ENCODE measurements at places on chromosomes 1 and 21.

GRCh38 chr1:245752561-245752960, 597.8 kb downstream of the KIF26B start:
- no peak for DNase-seq

DNA sequence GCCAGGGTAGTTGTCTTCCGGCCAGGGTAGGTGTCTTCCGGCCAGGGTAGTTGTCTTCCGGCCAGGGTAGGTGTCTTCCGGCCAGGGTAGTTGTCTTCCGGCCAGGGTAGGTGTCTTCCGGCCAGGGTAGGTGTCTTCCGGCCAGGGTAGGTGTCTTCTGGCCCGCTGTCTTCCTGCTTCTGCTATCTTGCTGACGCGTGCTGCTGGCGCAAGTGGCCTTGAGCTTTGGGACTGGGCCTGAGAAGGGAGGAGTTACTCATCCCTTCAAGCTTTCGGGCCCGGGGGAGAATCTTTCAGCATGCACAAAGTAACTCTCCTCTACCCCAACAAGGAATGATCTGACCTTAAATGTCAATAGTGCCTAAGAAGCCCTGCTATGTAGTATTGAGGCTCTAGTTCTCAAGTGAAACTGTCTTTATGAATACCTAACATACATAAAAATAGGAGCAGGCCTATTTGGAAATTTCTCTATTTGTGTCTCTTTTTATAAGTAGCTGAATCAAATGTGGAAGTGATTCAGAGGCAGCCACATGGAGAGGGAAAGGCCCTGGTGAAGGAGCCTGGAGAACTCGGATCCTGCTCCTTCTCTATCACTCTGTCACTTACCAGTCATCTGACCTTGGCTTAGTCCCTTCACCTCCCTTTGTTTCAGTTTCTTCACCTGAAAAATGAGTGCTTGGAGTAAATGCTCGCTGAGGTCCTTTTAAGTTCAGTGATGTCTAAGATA, 65.6 kb downstream of the RGL1 start:
- DNase-seq = no peak

- no peak for DNase-seq
Measured at GRCh38 chr1:72063364-72064044, 218.8 kb downstream of the NEGR1 start.

DNA sequence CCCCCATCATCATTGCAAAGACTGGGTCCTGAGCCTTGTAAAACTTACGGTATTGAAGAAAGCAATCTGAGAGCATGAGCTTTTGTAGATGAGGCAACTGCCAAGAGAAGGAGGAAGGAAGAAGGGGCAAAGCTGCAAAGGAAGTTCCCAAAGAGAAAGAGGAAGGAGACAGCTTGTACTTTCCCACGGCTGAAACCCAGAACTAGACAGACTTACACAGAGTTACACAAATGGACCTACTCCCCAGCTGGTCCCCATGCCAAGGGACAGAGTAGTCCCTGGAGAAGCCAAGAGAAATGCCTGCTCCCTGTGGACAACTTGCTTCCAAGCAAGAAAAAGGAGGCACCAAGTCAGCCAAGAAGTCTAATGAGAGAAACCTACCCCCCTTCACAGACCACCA, 22.6 kb downstream of the SLC5A9 start:
- no peak for DNase-seq

- DNase-seq = no peak
Measured at GRCh38 chr1:22868331-22868730, 104.3 kb downstream of the LACTBL1 start.

GRCh38 chr1:207806531-207807325, 54.9 kb downstream of the CD46 start:
- no peak for DNase-seq

DNA sequence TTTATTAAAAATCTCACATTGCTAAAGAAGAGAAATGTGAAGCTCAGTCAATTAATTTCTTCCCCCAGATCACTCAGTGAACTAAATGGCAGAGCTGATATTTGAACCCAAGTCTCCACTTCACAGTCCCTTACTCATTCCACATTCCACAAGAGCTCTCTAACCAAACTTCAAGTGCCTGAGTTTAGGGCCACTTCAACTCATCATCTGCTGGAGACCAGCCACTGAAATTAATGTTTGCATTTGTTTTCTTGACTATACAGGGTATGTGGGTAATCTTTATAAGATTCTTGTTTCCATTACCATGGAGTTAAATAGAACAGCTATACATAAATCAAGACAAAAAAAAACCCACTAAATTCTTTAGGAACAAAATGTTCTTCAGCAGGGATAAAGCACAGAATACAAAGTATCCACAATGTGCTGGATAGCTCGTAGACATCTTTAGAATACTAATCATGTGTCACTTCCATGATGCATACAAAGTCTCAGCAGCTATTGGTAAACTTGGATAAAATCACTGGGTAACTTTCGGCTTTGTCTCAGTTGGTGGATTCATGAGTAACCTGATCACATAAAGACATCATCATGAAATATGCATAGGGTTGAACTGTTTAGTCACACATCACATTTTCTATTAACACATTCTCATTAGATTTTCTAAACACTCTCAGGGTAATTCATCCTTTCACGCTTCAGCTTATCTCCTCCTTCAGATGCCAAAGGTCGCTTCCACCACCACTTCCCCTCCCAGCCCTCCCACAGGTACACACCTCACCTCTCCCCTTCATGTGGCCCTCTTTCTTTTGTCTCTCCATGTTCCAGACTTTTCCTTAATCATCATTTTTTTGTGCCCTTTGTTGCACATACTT, 89.8 kb downstream of the LRRC53 start:
- DNase-seq = no peak

- no peak for DNase-seq
Measured at GRCh38 chr21:36973986-36974850, 7.7 kb upstream of the HLCS start.

GRCh38 chr1:241711326-241711725, 59.2 kb downstream of the WDR64 start:
- no peak for DNase-seq

DNA sequence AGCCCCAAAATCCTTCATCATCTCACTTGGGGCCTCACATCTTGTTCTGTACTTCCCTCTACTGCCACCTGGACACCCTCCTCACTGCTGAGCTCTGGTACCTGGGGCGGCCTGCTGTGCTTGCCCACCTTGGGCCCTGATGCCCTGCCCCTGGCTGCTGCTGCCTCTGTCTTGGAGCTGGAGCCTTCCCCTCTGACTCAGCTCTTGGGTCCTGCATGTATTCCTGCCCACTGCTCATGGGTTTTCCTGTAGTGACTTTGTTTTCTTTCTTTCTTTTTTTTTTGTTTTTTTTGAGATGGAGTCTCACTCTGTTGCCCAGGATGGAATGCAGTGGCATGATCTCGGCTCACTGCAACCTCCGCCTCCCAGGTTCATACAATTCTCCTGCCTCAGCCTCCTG, 37.5 kb downstream of the TRAPPC10 start:
- no peak for DNase-seq

GRCh38 chr1:94231746-94232145, 5.6 kb downstream of the ARHGAP29 start:
- DNase-seq = no peak

GRCh38 chr1:113793878-113794834, 18.1 kb downstream of the RSBN1 start:
- no peak for DNase-seq

All from NCI-H774 (cell line).